ENCODE measurements at places on chromosomes 1 and 21.
A peak's percentile ranks its signal among the peaks of the same experiment; 100 is the strongest.

- DNase-seq, result no peak
Measured at GRCh38 chr1:23915466-23915865, 2.3 kb upstream of the CNR2 start.

GRCh38 chr21:44583089-44583799 lies 2.8 kb upstream of the KRTAP10-5 start:
- DNase-seq, result no peak

DNA sequence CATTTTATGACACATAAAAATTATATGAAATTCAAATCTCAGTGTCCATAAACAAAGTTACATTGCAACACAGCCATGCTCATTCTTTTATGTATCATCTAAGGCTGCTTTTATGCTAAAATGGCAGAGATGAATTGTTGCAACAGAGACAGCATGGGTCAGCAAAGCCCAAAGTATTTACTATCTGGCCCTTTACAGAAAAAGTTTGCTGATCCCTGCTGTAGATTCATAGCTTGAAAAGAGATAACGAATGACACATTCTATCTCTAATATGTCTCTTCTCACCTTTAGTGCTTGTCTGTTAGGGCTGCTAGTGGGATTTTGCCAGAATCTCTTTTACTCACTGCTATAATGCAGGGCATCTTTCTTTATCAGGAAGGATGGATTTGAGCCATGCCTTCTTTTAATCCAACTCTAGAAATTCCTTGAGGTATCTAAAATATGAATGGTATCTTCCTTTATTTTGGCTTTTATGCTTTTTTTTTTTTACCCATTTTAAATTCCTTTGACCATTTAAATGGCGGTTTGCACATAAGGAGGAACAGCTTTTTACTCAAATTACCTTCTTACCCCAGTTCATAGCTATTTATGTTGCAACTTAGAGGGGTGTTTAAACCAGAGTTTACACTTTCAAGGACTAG lies 598.2 kb downstream of the PLPP3 start:
- no peak for DNase-seq

GRCh38 chr1:156860628-156861423 lies at the start of gene NTRK1:
Gene NTRK1 (plus strand): TSS chr1:156860865. CDS start chr1:156860935, 70 bp downstream.
- DNase-seq, result peak; percentile 40

GRCh38 chr1:89279011-89279466 lies 6.4 kb upstream of the GBP5 start:
- no peak for DNase-seq

GRCh38 chr1:230976825-230977747 lies 1.6 kb downstream of the TTC13 start:
- peak; percentile 9 for DNase-seq

- DNase-seq, result no peak
Measured at GRCh38 chr1:92902406-92902744, 58.9 kb downstream of the DIPK1A start.

DNA sequence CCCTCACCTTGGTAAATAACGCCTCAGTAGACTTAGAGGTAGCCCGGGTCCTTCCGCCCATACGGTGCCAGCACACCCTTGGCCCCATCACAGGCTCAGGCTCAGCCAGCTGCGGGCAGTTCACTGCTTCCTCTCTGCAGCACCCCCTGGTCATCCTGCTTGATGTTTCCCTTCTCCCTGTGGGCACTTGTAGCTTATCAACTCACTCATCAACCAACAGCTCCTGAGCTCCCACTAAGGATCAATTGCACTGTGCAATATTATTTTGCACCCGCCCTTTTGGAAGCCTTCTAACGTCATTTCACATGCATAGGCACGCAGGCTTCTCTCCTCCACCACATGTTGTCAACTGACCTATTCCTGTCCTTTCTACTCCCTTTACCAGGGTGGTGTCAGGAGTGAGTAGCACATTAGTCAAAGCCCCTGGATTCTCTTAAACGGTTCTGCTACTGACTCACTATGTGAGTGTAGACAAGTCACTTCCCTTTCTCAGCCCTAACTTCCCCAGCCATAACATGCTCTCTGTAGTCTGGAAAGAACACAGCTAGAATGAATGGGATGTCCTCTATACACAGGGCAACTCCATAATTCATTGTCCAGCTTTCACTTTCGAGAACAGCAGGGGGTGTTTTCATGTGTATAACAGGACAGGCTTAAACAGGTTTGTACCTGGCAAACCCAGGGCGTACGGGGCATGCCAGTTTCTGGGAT lies 47.1 kb upstream of the IRF2BP2 start:
- no peak for DNase-seq

GRCh38 chr1:213269829-213270228 lies 218.8 kb downstream of the RPS6KC1 start:
- no peak for DNase-seq

DNA sequence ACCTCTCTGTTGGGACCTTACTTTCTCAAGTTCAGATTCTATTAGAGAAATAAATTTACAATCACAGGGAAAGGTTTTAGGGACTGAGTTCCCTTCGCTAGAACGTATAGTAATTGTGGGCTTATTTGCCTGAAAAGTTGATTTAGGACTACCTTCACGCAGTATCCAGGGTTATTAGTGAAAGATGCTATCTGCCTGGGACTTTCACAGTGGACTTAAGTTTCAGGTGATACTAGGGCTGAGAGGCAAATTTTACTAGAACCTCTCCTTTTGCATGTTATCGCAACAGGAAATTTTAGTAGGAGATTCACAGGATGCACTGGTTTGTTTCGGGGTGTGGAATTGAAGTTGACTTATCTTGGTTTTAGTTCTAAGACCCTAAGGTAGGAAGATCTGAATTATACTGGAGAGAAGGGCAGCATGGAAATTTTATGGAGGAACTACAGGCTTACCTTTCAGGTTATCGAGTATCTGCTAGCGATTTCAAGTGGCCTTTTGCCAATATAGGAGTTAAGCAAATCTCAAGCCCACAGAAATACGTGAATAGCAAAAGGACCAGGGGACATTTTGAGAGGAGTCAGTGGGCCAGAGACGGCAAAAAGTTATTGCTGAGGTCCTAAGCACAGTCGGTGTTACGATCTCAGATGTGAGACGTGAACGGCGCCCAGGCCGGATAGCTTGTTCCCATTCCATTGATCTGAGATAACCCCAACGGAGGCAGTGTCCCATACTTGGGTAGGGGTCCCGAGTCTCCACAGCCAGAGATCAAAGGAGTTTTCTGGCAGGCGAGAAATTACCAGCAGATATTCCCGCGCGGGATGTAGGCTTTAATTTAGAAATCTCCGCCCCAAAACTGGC lies 723 bp upstream of the GNAI3 start:
- DNase-seq, result no peak

- DNase-seq, result no peak
Measured at GRCh38 chr1:33842348-33842747, 21.5 kb upstream of the HMGB4 start.

DNA sequence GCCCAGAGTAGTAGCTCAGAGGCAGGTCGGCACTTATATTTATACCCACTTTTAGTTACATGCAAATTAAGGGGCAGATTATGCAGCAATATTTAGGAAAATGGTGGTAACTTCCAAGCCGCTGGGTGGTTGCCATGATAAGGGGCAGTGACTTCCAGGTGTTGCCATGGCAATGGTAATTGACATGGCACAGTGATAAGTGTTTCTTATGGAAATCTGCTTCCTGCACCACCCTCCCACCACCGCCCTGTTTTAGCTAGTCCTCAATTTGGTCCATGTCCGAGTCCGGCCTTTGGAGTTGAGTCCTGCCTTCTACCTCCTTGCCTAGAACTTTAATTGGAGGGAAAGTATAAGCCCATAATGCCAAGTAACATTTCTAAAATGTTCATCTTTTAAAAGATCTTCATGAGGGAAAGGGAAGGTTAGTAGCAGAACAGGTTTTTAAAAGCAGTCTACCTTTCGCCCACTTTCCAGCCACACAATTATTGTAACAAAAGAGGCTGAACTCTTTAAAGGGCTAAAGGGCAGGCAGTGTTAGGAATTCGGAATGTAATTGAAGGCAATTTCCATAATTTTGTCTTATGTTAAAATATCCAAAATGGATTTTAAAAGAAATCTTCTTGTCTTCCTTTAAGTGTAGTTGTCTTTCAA lies 21.7 kb downstream of the ZBTB8B start:
- no peak for DNase-seq

- DNase-seq, result peak; percentile 50
Measured at GRCh38 chr1:16078925-16079656, 5.6 kb upstream of the FAM131C start.

DNA sequence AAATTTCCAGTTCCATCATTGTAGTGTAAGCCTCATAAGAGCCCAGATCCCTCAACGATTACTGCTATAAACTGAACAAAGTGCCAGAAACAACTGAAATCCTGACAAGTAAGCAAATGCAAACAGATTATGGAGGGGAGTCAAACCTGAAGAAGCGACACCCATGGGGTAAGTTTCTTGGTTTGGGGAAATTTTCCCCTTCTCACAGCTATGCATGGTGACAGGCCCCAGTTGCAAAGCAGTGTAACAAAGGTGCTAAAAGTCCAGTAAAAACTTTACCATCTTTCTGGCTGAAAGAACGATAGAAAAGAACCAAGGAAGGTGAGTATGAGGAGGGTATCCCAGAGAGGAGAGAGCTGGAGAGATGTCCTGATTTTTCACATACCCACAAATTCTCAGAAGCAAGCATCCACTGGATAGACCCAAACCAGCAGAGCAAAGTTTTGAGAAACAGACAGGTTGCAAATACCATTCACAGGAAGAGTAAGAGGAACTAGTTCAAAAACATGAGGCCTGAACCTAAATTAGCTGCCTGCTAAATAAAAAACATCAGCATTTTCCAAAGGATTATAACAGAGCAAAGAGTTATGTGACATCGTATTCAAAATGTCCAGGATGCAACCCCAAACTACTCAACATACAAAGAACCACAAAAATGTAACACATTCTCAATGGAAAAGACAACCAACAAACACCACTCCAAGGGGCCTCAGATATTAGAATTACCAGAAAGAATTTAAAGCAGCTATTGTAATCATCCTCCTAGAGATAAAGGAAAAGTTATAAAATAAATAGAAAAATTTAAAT lies 14.5 kb downstream of the SCYL3 start:
- no peak for DNase-seq

GRCh38 chr1:58405660-58406059 lies 140.9 kb downstream of the OMA1 start:
- DNase-seq, result no peak

GRCh38 chr1:159872891-159873290 lies 10.4 kb upstream of the VSIG8 start:
- DNase-seq, result no peak

DNA sequence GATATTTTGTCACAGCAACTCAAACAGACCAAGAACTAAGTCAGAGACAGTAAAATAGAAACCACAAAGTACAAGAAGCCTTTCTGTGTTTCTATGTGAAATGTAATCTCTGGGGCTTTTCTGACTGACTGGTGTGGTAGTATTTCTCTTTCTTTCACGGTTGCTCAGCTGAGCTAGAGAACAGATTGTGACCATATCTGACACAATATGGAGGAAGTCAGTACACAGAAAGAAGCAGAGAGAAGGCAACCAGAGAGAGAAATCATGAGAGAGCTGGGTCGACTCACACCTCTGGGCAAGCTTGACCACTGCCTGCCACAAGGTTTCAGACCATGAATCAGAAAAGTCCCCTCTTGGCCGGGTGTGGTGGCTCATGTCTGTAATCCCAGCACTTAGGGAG lies 208.9 kb upstream of the GREM2 start:
- DNase-seq, result no peak

- DNase-seq, result no peak
Measured at GRCh38 chr21:39400173-39400572, 45.4 kb downstream of the LCA5L start.

GRCh38 chr1:199466961-199467360 lies 560.5 kb upstream of the NR5A2 start:
- DNase-seq, result no peak

DNA sequence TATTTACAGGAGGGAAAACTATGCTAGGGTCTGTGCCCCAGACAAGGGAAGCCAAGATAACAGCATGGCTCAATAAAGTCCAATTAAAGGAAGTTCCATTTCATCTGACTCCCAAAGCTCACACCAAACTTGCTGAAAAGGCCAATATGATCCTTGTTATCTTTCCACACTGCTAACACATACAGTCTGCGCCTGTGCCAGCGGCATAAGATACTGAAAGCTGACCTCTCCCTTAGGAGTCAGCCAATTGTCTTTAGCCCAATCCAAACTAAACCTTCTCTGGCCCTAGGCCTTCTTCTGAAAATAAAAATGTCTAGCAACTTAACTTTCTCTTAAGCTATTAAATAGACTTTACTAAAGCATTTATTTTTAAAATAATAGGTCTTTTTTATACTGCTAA lies 179.0 kb upstream of the PLD5 start:
- no peak for DNase-seq

- DNase-seq, result no peak
Measured at GRCh38 chr1:59768792-59769735, 45.7 kb upstream of the HOOK1 start.

- DNase-seq, result no peak
Measured at GRCh38 chr1:15758953-15759661, 512 bp downstream of the FBLIM1 start.

DNA sequence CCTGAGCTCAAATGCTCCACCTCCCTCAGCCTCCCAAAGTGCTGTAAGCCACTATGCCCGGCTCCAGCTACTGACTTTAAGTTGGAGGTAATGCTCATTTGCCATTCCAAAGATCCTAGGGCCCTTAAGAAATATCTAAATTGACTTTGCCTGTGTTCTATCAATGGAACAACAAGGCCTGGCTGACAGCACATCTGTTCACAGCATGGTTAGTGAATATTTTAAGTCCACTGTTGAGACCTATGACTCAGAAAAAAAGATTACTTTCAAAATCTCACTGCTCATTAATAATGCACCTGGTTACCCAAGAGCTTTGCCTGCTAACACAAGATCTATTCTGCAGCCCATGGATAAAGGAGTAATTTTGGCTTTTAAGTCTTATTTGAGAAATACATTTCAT lies 3.5 kb upstream of the SSX2IP start:
- no peak for DNase-seq

- no peak for DNase-seq
Measured at GRCh38 chr1:35369922-35370671, 101.6 kb downstream of the ZMYM4 start.

GRCh38 chr1:213281640-213282301 lies 230.7 kb downstream of the RPS6KC1 start:
- DNase-seq, result no peak

DNA sequence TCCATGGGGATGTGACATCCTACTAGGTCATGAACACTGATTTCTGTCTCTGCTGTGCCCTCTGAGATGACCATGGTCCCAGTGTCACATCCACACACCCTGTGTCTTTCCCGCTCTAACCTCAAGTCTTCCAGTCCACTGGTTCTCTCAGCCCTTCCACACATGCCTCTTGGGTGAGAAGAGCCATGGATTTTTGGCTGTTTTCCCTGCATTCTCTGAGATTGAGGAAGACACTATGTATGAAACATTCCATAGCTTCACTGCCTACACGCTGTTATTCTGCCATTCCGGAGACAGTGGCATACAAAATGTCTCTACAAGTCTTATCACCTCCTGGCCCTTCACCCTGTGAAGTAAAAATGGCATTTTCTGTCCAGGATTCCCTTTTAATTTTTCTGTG lies 247.3 kb downstream of the BACH1 start:
- DNase-seq, result no peak

DNA sequence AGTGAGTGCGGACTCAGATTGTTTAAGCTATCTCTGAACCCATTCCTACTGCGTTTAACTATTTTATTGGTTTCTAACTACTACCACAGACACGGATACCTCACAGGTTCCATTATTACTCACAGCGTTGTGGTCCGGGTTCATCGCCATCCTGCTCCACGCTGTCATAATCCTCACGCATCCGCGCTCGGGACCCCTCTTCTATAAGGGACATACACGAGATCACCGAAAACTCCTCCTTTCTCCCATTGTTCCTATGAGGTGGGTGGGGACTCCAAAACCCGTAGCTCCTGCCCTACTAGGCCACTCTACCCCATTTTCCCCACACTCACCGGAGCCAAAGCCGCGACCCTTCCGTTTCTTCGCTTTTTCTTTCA lies 610 bp downstream of the RBM8A start:
- DNase-seq, result no peak
